Foreskin fibroblast (primary cell): ENCODE measurements at places on chromosomes 7 and 10.

- no peak for DNase-seq
These were observed 99.7 kb upstream of the PDCD4 start for GRCh38 chr10:110771991-110772390.

DNA sequence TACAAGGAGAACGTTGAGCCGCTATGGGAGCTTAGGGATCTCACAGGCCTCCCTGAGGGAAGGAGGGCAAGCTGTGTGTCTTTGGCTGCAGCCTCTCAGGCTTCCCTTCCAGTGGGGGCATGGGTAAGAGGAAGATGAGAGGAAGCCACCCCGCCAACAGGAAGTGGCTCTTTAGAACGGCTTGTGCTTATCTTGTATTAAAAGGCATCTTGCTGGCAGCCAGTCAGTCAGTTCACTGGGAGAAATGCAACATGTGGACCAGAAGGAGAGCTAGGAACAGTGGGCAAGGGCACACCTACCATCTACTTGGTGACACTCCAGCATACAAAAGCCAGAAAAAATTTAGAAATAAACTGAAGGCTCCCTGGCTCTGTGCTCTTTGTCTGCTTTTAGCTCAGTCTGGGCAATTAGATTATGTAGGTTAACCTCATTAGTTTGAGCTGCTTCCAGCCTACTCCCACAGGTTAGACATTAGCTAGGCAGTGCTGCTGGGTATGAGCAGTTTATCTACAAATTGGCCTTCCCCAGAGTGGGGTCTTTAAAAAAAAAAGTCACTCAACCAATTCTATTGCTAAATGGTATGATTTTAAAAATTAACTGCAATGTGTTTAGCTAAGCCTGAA, 595.9 kb downstream of the KCNMA1 start:
- DNase-seq: no peak

DNA sequence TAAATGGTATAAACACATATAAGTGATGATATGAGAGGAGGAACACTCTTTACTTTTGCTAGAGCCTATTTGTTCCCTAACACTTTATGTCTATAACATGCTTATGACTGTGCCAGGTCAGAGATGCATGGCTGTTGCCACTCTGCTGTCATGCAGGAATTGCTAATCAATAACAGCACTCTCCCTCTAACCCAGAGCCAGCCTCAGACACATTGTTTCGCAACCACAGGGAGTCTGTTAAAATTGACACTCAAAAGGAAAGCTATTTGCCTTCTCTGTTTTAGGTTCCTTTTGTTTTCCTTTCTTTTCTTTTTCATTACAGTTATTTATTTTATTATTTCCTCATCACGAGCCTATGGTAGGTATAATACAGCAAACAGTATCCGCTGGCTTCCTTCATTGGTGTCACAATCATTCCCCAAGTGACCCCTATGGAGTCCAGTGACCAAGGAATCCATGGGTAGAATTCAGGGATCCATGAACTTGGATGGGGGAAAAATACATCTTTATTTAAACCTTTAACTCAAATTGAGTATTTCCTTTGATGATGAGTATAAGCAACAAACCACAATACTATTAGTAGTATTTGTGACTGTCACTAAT, 6.8 kb downstream of the PON2 start:
- DNase-seq: no peak

DNA sequence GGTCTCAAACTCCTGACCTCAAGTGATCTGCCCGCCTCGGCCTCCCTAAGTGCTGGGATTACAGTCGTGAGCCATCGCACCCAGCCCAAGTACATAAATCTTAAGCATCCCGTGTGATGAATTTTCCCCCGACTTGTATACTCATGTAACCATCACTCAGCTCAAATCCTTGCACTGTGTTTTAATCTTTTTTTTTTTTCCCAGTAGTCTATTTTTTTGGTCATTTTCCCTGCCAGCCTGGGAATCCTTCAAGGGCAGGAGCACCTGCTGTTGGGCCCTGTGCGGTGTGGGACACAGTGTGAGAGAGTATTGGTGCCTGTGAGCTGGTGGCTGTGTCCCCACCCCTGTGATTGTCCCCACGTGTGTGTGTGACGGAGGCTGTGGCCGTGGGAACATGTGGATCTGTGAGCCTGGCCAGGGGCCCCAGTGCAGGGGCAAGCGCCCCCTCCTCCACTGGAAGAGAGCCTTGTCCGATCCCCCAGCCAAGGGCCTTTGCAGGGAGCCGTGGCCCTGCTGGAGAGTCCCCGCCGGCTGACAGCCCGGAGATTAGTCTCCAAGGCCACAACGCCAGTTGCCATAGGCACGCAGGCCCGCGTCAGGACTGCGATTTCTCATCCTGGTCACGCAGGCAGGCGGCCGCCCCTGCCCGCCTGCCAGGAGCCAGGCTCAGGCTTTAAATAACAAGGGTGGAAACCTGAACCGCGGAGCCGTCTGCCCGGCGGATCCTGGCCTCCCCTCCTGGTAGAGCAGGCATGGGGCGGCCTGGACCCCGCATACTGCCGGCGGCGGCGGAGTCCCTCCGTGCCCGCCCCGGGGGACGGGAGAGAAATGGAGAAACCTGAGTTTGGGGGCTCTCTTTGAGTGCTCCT, 26.5 kb downstream of the GTF2IRD1 start:
- peak; percentile 93 for DNase-seq

- no peak for DNase-seq
These were observed 289.3 kb downstream of the MDFIC start for GRCh38 chr7:115211171-115211570.

- DNase-seq: no peak
These were observed 70.7 kb upstream of the PRSS58 start for GRCh38 chr7:142328551-142328950.

DNA sequence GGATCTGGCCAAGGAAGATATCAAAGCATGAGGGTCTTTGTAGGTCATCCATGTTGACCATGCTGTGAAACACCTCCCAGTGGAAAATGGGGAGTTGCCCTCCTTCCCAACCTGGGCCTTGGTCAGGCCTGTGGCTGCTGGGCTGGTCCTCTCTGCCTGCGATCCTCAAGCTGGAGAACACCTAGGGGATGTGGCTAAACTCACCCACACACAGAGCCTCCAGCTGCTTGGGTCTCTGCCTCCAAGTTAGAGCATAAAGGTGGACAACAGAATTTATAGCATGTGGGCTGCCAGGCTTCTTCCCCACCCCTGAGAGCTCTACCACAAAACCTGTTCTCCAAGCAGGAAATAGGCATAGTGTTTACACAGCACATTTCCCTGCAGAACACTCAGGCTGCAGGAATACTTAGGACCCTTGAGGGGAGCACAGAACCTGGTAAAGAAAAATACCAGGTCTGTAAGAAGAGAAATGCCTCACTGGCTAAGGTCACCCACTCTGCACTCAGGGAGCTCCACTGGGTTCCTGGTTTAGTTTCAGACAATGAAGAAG, at the start of gene SFTPA2:
SFTPA2 (minus strand) TSS at position 248 of the 550 bp plus-strand sequence. CDS start 924 bp downstream, outside the sequence.
- DNase-seq: no peak

GRCh38 chr7:81499262-81500116, 270.4 kb downstream of the HGF start:
- DNase-seq: peak; percentile 70

GRCh38 chr10:58721601-58722281, 209.1 kb downstream of the BICC1 start:
- no peak for DNase-seq

- DNase-seq: peak; percentile 11
These were observed 51.3 kb upstream of the MAGI2 start for GRCh38 chr7:79504607-79505389.

- peak; percentile 71 for DNase-seq
These were observed 858.5 kb downstream of the KCNMA1 start for GRCh38 chr10:76778914-76779795.

DNA sequence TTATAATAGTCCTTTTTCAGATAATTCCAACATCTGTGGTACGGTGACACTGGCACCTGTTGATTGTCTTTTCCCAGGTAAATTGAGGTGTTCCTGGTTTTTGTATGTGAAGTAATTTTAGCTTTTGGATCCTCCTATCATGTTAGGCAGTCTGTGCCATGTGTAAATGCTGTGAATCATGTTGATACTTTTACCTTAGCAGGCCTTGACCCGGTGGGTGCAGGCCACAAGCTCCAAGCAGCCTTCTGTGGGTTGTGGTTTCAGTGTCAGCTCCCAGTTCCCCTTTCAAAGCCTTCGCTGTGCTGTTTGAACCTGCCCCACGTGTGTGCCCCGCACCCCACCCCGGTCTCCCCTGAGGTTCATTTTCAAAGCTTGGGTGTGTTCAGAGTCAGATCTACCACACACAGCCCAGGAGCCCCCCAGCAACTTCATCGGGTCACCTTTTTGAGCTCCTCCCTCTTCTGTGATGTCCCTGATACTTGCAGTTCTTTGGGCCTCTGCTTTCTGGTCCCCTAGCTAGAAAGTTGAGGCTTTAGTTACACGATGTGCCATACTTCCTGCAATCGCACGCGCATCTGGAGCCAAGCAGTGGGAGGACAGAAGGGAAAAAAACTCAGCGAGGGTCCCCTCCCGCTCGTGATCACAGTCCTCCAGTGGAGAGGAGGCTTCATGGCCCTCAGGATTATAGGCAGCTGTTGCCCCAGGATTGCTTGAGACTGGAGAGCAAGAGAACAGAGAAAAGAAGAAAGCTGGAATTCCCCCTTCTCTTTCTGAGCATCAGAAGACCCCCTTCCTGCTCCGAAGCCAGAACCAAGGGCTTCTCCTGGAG, 8.7 kb upstream of the BHLHA15 start:
- no peak for DNase-seq

DNA sequence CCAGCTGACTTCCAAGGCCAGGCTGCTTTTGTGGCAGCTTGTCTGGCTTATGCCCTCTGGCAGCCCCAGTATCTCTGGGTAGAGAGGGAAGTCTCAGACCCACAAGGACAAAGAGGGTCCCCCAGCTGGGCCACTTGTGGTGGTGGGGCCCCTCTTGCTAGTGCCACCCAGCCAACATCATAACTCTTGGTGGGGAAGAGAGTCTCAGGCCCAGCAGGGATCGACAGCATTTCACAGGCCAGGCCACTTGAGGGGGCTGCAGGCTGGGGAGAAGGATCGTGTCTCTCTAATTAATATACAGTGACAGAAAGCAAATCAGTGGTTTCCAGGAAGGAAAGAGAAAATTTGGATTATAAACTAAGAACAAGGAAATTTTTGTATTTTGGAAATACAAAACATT, 76.0 kb downstream of the TYW1B start:
- DNase-seq: no peak

- peak; percentile 97 for DNase-seq
These were observed 27.9 kb upstream of the ASCC1 start for GRCh38 chr10:72243822-72244437.

- no peak for DNase-seq
These were observed 261.6 kb downstream of the RPS24 start for GRCh38 chr10:78295242-78295641.

GRCh38 chr10:78353636-78354035, 320.0 kb downstream of the RPS24 start:
- no peak for DNase-seq

DNA sequence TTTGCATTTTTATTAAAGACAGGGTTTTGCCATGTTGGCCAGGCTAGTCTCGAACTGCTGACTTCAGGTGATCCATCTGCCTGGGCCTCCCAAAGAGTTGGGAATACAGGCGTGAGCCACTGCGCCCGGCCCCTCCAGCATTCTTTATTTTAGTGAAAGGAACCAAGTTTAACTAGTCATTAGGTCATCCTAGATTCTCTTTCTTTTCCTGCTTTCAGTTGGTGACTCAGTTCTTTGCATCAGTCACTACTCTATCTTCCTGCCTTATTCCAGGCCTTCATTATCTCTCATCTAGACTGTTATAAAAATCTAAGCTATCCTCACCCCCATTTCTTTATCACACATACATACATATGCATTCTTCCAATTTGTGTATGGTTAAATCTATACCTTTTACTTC, 63.7 kb downstream of the PRSS58 start:
- DNase-seq: no peak

DNA sequence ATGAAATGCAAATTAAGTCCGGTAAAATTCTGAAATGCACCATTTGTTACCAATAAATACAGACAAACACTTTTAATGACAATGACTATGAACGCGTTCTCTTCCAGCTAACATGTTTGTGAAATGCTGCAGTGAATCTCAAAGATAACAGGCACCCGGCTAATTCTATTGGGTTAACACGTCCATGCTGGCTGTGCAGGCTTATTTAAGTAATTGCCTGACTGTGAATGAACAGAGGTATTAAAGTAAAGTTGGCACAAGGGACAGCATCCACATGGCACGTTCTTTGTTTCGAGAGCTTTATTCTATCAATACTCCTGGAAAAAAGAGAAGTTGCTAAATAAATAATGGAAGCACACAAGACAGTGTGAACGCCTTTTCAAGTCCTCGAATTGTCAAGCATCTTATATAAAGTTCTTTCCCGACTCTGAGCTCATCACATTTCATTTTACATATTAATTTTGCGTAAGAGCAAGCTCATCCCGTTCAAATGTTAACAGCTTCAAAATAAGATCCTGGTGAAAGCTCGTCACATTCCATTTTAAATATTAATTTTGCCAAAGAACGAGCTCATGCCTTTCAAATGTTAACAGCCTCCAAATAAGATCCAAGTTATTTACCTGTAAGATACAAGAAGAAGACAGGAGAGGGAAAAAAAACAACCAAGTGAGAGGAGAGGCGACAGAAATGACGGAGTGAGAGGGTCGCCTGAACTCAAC, 111.3 kb upstream of the RHEB start:
- no peak for DNase-seq

DNA sequence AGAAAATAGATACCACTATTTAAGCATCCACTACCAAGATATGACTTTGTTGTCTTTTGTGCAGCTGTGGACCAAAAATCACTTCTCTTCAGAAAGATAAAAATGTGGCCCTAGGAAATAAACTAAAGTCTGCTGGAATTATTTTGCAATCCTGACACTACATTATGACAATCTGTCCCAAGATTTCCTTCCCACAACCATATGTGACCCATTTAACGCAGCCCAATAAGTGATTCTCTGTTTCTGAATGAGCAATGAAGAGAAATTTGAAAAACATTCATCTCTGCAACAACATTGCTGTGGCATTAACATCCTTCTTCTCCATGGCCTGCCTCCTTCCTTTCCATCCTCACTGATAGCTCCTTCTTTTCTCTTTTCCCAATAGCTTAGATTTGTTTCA, 212.0 kb downstream of the TSPAN12 start:
- DNase-seq: no peak

- DNase-seq: no peak
These were observed 1.5 kb downstream of the GIMAP1 start for GRCh38 chr7:150717814-150718420.

DNA sequence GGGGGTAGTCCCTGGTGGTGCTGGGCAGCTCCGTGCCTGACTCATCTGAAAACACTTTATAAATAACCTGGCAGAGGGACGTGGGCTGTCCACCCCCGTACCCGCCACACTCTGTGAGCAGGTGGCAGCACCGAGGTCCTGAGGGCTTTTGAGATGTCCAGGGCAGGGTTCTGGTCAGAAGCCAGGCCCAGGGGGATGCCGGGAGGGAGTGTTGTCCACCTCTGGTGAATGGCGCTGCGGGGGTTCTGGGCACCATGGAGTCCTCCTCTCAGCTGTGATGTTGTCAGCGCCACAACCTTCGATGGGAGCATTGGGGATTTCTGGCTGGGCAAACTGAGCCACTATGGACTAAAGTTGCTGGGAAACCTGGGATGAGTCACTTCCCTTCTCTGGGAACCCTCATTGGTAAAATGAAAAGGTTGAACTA, 27.4 kb upstream of the GOLGA7B start:
- DNase-seq: no peak
